ENCODE measurements at places on chromosomes 1 and 21.

DNA sequence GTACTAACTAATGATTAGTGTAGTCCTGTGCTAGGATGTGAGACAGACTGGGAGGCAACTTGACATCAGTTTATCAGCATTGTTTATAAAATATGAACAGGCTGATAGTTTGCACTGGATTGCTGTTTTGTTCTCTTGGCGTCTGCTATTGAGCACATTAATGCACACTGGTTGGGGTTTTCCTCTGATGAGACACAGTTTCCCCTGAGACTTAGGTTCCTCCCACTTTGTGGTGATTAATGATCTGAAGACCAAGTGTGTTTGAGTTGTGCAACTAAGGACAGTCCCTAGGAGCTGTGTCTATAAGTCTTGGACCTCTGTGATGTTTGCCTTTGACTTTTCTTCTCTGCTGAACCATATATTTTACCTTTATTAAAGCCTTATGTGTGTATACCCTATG, 1015.4 kb downstream of the AMY1C start:
- no peak for DNase-seq

DNA sequence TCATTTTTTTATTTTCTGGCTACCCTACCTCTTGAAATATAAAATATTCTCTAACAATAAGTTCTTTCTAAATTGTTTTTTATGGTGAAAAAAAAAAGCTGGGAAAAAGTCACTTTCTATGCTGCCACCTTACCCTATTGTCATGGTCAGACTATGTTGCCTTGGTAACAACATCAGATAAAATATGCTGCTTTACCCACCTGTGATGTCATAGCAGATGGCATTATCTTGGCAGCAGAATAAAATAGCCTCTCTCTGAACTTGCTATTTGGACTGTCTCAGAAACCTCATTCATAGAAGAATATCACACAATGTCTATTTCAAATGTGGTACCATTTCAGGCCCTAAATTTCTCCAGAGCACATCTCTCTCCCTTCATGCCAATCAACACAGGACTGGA, 69.6 kb upstream of the SGIP1 start:
- no peak for DNase-seq

DNA sequence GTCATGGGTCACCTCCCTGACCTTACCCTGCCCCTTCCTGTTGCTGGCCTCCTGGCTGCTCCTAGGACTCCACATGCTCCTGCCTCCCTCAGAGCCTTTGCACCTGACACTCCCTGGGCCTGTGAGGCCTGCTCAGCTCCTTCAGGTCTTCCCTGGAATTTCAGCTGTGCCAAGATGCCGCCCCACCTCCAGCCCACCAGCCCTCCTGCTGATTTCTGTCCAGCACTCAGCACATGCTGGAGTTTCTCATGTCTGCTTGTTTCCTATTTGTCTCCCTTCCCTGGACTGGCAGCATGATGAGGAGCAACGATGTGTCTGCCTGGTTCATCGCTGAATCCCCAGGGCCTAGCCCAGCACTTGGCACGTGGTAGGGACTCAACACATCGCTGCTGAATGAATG, 3.0 kb downstream of the MFAP2 start:
- DNase-seq = no peak

GRCh38 chr21:39103689-39104088, 79.6 kb downstream of the PSMG1 start:
- DNase-seq = no peak

DNA sequence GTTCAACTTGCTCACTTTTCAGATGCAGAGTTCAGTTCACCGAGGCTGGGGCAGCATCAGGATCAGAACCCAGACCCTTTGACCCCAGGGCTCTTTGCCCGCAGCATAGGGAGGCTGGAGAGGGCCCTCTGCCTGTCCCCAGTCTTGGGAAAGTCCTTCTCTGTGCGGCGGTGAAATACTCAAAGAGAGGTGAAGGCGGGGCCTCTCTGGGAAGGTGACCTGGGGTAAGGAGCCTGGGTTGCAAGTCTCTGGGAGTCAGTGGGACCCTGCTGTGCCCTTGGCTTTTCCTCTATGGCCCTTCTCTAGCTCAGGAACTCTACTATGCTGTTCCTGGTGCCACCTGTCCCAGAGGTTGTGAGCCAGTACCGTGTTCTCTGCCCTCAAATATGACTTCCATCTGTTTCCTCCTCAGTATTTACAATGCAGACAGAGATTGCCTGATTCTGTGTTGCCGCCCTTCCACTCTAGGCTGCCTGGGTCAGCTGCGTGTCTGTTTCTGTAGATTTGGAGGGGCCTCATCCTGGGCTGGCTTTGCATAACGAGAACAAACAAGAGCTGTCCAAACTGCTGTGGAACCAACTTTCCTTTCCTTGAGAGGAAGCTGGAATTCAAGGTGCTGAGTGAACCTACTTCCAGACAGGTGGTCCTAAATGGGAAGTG, 18.7 kb upstream of the ZBTB21 start:
- DNase-seq = no peak

- DNase-seq = no peak
Observed at GRCh38 chr1:180859306-180859705, 53.4 kb upstream of the KIAA1614 start.

- no peak for DNase-seq
Observed at GRCh38 chr1:6906783-6907182, 121.5 kb downstream of the CAMTA1 start.

DNA sequence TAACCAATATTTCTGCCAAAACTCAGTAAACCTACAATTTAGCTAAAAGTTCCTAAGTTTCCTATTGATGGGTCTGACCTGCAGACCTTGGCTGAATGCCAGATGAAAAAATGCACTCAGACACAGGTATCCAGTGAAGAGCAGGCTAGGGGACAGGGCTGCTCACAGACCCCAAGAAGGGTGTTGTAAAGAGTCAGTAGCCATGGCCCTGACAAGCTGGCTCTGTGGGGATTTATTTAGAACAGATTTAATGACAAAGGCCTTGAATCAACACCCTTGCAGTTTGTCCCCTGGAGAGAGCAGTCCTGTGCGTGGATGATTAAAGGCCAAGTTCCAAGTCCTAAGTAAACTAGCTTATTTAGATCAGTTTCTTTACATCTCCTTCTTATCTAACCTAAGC, 1243.2 kb upstream of the ADGRL4 start:
- DNase-seq = no peak

- DNase-seq = no peak
Observed at GRCh38 chr1:183315991-183316758, 102.0 kb downstream of the NMNAT2 start.

GRCh38 chr1:203276408-203276807, 28.9 kb upstream of the BTG2 start:
- no peak for DNase-seq

GRCh38 chr1:1259951-1260600, 13.6 kb upstream of the C1QTNF12 start:
- DNase-seq = no peak

DNA sequence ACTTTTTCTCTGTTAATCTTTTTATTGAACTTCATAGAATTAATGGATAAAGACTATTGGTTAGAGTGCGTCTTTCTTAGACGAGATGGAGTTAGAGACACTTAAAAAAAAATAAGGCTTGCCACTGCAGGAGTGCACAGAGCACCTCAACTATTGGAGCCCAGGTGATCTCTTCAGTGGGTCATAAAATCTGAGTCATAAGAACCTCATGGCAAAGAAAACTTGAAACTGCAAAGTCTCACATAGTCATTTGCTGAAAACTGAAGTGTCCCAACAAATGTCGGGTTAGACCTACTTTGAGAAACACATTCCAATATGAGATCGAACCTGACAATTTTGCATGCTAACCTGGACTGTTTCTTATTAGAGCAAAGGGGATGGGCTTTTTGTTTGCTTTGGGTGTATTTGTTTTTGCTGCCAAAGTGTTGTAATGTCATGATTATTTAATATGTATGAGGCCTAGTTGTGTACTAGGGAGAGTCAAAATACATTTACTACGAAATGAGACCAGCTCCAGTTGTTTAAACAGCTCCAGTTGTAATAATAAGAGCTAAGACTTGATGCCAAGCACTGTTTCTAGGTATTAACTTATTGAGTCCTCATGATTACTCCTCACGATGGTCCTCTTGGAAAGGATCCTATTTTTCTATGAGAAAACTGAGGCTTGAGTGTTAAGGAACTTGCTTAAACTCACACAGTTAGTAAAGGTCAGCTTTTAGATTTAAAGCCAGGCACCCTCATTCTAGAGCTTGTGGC, 65.1 kb downstream of the DDR2 start:
- DNase-seq = no peak

- peak; percentile 78 for DNase-seq
Observed at GRCh38 chr1:31944205-31945089, 6.3 kb upstream of the PTP4A2 start.

DNA sequence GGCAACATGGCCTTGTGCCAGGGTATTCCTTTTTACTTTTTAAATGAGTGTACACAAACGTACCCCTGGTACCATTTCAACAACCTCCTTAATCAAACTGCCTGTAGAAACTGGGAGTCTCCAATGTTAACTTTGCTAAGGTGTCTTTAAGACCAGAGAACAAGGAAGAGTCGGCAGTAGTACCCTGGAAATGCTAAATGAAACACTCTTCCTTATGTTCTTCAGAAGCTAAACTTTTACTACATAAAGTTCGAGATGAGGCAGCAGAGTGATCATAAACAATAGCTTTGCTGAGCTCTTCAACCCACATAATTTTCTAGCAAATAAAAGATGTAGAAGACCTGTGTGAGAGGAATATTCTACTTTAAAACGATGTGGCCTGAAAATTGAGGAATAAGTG, 297.7 kb upstream of the NRIP1 start:
- no peak for DNase-seq

DNA sequence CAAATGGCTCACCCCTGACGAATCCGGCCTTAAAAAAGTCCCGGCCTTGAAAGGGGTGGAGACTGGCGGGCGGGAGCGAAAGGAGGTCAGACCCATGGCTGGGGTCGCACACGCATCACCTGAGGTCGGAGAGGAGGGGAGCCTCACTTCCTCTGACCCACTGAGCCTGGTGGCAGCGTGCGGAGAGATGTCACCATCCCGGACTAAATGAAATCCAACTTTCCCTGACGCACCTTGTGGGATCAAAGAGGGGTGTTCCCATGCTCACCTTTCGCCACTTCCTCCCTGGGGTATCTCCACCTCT, 709 bp upstream of the SLC41A1 start:
- no peak for DNase-seq

DNA sequence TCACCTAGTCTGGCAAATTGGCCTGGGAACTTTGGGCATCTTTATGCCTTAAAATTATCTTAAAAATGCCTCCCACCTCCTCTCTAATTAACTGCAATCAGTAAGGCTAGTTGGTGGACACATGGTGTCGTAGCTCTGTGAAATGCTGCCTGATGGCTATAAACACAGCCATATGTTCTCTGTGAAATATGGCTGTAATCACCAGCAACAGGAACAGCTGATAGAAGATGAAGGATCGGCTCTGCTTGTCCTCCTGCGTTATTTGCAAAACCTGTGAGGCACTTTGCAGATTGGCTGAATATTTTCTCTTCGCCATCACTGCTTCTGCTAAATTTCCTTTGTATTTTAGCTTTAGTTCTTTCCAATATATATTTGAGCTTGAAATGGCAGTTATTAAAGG, 419.6 kb downstream of the RWDD3 start:
- no peak for DNase-seq

DNA sequence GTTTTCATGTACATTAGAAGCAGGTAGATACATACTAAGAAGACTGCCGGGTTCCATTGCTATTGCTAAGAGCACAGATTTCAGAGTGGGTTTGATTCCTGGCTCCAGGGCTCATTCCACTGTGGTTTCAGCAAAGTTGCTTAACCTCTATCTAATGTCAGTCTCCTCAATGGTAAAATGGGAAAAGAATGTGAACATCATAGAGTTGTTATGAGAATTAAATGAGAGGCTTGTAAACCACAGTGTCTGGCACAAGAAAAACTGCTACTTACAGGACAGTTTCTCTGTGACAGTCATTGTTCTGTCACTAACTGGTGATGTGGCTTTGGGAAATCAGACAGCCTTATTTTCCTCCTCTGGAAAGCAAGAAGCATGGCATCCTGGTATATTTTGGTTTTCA, 10.7 kb upstream of the PLXNA2 start:
- DNase-seq = no peak

GRCh38 chr1:45250544-45250943, 44.1 kb upstream of the ZSWIM5 start:
- no peak for DNase-seq

- no peak for DNase-seq
Observed at GRCh38 chr1:21118167-21118566, 58.5 kb downstream of the EIF4G3 start.

DNA sequence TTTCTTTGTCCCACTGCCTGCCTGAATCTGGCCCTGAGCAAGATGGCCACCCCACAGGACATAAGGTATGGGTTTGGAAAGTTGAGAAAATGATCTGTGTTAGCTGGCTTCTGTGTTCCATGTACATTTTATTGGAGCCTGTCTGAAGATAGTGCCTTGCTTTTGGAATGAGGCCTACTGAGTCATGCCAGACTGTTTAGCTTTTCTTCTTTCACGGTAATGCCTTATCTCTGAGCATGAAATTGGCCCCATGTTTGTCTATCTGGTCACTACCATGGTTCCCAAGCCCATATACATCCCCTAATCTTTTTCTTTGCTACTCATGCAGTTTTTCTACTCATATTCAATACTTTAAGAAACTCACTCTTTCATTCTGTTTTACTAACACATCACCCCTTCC, 85.1 kb upstream of the LMO4 start:
- DNase-seq = no peak

GRCh38 chr21:39685991-39686390, 59.0 kb upstream of the IGSF5 start:
- no peak for DNase-seq

- no peak for DNase-seq
Observed at GRCh38 chr1:156486421-156487344, 13.9 kb downstream of the MEF2D start.

DNA sequence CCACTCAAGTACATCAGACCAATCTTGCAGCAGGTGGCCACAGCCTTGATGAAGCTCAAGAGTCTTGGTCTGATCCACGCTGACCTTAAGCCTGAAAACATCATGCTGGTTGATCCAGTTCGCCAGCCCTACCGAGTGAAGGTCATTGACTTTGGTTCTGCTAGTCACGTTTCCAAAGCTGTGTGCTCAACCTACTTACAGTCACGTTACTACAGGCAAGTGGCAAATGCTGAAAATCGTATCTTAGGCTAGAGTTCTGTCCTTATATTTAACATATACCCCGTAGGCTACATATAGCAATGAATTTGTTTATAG, 12.1 kb downstream of the HIPK1 start:
- no peak for DNase-seq

GRCh38 chr1:224160171-224160682, 22.8 kb upstream of the DEGS1 start:
- no peak for DNase-seq

DNA sequence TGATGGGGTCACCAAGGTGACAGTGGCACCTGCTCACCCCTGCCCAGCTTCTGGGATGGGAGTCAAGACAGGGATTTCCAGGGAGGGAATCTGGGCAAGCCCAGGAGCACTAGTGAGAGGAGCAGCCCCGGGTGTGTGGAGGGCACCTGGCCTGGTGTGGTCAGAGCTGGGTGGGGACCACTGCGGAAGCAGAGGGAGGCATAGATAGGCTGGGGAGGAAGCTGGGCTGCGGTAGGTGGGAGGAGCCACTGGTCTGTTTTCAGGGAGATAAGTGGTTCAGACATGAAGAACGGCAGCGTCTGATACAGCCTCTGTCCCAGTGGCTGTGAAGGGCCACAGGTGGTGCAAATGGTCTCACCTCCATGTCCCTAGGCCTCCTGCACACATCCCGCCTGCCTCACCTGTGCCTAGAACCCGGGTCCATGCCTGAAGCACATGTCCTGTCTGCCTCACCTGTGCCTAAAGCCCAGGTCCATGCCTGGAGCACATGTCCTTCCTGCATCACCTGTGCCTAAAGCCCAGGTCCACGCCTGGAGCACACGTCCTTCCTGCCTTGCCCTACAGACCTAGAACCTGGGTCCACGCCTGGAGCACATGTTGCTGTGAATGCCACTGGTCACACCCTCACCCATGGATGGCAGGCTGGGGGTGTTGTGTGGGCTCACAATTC, 325.9 kb upstream of the AJAP1 start:
- no peak for DNase-seq
